Stimulated activated CD4-positive, alpha-beta T cell treated with anti-CD3 and anti-CD28 coated beads, Interleukin-4, amount 100 ng/mL, for 24 hours (primary cell): ENCODE measurements at places on chromosomes 4 and X.

DNA sequence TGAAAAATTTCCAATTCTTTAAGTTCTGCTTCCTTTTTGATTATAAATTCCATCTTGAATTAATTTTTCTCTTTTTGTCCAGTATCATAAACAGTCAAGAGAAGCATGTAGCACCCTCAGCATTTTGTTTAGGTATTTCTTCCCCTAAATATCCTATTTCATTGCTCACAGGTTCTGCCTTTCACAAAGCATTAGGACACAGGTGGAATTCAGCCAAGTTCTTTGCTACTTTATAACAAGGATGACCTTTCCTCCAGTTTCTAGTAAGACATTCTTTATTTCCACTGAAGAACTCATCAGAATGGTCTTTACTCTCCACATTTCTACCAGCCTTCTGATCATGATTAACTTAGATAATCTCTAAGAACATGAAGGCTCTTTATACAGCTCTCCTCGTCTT, 7.4 kb downstream of the SLC9B1 start:
- DNase-seq: no peak

- DNase-seq: no peak
Measured at GRCh38 chrX:77404419-77404818, 42.8 kb upstream of the FGF16 start.

DNA sequence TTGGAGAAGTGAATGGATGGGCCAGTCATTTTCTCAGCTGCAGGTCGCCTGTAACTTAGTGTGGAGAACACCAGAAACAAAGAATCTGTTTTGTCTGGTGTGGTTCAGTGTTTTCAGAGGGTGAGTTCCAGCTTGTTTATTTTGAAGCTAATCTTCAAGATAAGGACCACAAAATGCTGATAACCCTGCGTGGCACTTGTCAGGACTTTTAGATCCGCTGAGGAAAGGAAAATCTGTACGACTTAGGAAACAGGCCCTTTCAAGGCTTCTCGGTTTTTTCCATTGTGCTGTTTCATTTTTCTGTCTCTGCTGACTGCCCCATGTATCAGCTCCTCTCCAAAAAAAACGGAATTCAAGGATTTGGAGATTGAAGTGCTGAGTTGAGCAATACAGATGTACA, 8.7 kb upstream of the ANAPC4 start:
- DNase-seq: no peak

- DNase-seq: no peak
Measured at GRCh38 chr4:22754116-22754515, 61.4 kb downstream of the GBA3 start.

DNA sequence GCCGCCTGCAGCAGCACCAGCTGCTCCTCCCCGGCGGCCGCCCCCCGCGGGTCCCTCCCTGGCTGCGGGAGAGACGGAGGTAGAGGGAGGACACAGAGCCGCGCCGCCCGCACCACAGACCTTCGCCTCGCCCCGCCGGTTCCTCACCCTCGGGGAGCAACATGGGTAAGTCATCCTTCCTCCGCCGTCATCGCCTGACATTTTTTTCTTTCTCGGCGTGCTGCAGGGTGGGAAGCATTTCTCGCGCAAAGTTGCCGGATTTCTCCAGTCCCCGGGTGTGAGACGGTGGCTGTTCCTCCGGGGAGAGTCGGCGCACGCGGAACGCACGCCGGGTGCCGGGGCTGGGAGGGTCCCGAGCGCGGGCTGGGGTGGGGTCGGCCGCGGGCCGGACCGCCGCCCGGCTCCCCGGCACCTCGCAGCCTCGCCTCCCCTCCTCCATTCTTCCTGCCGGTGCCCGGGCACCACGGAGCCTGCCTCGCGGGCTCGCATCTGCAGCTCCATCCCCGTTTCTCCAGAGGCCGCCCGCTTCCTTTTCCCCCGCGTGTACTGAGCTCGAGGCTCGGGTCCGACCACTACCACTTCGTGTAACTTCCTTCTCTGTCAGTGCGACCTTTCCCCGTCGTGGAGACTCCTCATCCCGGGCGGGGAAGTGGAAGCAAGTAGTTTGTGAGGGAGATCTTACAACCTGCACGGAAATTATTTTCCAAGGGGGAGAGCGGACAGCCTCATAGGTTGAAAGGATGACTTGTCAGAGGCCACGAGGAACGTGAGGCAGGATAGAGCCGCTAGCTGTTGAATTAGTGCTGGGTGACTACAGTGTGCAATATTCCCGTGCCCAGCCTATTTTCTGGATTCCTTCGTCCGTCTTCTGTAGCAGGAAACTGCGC, 464 bp downstream of the RAP1GDS1 start:
- peak; percentile 36 for DNase-seq

DNA sequence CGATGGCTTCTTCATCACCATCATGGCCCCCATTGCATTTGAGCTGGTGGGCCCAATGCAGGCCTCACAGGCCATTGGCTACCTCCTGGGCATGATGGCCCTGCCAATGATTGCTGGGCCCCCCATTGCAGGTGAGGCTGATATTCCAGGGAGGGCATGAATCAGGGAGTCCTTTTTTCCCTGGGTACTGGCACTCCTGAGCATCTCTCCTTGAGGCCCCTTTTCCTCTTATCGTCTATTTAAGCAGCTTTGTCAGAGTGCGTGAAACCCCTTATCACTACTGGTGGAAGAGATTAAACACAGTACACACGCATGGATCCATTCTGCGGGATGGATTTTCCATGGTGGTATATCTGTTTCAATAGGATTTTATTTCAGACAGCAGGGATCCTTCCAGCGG, 85.1 kb downstream of the RLIM start:
- no peak for DNase-seq

GRCh38 chr4:152499344-152499743, 36.5 kb downstream of the FBXW7 start:
- no peak for DNase-seq

DNA sequence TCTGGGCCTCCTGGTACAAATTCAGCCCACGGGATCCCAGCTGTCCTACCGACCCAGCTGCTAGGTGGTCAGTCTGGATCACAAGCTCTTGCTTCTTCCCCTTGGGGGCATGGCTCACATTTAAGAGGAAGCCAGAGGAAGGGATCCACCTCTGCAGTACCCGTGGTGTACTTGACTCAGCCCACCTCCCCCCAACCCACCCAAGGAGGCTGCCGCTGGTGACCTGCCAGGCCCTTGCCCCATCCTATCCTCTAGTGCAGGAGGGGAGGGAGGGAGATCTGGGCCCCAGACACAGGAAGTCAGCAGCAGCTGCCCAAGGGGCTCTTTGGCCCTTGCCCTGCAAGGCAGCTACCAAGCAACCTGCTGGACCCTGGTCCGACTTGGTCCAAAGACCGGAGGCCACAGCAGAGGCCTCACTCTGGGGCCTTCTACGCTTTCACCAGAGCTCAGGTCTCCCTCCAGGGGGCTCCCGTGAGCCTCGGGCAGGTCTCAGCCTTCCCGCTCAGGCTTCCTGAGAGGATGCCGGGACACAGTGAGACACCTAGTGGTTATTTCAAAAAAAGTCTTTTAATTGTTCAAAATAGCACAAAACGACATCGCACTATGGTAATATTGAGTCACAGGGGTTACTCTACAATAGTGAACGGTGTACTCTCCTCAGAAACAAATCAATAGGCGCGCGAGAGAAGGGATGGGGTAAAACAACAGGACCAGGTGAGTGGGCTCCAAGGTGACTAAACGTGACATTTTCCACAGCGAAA, 2.7 kb upstream of the RENBP start:
- DNase-seq: peak; percentile 81

GRCh38 chrX:13090027-13090338, 45.6 kb upstream of the FAM9C start:
- no peak for DNase-seq

DNA sequence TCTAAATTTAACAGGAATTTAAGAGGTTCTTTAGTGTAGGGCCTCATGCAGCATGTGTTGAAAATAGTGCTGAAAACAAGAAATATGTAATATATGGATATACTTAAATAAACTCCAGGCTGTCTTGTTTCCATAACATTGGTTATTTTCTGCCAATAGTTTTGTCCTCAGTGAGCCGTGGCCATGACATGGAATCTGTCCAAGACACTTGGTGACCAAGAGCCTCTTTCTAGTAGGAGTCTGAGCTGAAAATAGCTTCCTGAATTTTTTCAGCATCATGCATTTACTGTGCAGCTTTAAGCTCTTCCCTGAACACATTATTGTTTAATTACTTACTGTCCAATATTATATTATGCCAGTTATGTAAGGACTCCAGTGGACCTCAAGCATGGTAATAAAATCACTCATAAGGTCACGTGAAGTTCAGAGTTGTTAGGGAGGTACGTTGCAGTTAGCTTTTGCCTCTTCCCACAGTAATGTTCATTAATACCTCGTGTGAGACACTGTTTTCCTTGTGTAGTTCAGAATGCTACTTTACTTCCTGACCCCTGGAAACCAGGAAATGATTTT, 488.2 kb downstream of the GRID2 start:
- DNase-seq: no peak

DNA sequence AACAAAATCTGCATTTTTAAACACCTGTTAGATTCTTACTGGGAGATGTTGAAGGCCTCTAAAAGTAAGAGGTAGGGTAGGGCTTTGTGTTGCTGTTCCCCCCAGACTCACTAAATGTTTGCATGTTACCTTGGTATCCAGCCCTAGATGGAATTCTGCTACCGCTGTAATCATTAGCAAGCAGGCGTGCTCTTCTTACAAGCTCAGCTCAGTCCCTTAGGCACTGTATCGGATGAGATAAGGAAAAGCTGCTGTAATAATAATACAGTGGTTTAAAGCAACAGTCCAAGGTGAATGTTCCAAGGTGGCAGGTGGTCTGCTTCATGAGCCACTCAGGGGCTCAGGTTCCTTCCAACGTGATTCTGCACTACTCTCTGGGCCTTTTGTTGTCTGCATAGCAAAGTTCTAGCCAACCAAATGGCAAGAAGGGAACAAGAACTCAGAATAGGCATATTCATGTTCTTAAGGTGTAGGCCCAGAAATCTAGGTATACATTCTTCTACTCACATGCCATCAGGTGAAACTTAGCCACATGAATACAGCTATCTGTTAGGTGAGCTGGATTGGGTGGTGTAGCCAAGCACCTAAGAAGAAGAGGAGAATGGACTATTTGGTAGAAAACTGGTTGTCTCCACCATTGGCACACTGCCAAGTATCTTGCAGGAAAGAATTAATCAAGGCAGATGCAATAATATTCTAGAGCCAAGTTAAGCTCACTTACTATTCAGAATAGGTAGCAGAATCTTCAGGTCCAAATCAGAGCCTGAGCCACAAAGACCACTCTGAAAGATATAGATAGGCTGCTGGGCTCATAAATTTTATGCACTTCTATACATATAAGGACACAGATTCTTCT, 46.0 kb downstream of the COQ2 start:
- no peak for DNase-seq

GRCh38 chrX:42934020-42934726, 156.2 kb upstream of the PPP1R2C start:
- no peak for DNase-seq

DNA sequence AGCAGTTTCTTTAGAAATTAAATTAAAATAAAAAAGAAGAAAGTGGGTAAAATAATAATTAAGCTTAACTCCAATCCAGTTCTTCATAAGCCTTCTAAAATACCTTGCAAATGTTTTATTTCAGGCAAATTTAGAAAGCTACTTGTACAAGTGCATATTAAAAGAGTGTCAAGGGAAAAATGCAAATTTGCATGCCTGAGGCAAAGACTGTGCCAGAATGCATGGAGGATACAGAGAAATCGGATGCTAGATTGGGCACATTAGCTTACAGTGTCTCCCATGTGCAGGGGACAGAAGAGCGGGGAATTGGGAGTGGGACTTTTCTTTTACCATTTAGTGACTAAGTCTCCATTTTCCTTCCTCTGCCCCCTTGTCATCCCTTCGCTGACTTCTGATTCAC, 173.0 kb upstream of the NWD2 start:
- no peak for DNase-seq

- DNase-seq: peak; percentile 59
Measured at GRCh38 chrX:151393514-151393913, 3.5 kb upstream of the VMA21 start.

- no peak for DNase-seq
Measured at GRCh38 chr4:173763389-173763788, 233.4 kb upstream of the HAND2 start.

- DNase-seq: no peak
Measured at GRCh38 chr4:579543-580175, 3.6 kb upstream of the TMEM271 start.

- DNase-seq: no peak
Measured at GRCh38 chr4:137597752-137598430, 65.6 kb upstream of the PCDH18 start.

DNA sequence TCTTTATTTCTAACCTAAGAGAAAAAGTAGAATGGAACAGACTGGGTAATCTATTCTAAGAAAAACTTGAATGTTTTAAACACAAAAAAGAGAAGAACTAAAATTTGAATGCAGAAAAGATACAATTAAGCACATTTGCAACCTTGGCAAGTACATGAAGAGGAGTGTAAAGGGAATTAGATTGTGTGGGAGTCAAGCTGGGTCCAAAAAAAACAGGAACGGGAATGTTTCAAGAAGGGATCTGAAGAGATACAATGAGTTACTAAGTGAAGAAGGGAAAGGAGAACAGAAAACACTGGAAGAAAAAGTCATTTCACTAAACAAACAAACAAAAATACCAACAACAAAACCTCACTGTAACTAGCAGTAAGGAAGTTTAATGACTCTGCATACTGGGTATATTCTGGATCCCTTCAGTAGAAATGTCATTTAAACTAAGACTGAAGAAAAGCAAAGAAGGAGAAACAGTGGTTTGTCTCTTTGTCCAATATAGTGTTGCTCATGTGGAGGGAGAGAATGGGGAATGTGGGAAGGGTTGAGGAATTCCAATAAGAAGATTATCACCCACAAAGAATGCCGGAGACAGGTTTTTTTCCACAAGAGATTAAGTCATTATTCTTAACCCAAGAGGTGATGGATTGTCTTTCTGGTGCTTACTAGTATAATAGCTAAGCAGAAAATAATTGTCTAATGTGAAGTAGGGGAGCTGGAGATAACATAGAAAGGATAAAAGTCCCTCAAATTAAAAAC, 50.4 kb upstream of the PTPN13 start:
- no peak for DNase-seq

DNA sequence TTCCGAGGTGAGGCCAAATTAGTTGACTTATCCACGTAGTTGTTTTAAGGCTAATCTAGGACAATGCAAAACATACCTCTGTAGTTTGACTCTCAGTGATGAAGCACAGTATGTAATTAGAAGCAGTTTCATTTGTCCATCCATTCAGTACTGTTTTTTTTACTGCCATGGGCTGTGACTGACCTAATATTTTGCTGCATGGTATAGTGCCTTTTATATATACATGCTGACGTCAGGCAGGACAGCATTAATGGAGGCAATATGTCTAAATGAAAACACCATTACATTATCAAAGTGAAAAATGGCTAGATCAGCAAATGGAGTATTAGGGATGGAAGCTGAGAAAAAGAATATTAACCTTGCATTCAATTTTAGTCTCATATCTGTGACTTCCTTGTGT, 66.9 kb downstream of the MFAP3L start:
- DNase-seq: no peak

- no peak for DNase-seq
Measured at GRCh38 chr4:3766036-3766784, at the start of gene ADRA2C. TSS of gene ADRA2C (plus strand) at chr4:3766385. CDS start at chr4:3766607, 222 bp downstream.
